ENCODE measurements at places on chromosomes 7 and 10.

DNA sequence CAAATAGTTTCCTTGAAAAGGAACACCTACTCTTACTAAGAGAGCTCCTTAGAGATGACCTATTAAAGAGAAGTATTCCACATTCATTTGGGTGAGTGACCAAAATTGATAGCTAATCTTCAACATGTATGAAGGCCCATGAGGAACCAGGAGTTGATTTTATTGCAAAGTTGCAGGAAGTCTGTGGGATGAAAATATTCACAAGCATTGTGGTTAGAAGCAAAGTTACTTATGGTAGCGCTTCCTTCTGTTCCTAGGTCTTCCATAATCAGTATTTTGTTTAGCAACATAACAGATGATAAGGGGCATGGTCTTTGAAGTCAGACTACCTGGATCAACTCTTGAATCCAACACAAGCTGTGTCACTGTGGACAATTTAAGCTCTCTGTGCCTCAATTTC is 164.5 kb downstream of the DGKB start:
- DNase-seq = no peak

GRCh38 chr7:31362401-31362800 is 21.9 kb upstream of the NEUROD6 start:
- DNase-seq = no peak

DNA sequence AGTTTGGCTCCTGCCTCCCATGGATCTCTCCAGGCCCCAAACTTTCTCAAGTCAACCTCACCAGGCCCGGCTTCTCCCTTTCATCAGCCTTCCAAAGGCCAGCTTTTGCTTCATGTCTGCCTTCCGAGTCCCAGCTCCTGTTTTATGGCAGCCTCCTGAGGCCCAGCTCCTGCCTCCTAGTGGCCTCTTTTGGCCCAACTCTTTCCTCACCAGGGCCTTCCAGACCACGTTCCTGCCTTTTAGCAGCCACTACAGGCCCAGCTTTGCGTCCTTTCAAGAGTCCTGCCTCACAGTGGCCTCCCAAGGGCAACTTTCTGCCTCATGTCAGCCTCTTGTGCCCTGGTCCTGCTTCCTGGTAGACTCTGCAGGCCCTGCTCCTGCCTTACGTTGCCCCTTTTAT is 15.3 kb upstream of the TMEM248 start:
- DNase-seq = no peak

GRCh38 chr7:102291056-102291915 is 4.6 kb downstream of the SH2B2 start:
- DNase-seq = no peak

DNA sequence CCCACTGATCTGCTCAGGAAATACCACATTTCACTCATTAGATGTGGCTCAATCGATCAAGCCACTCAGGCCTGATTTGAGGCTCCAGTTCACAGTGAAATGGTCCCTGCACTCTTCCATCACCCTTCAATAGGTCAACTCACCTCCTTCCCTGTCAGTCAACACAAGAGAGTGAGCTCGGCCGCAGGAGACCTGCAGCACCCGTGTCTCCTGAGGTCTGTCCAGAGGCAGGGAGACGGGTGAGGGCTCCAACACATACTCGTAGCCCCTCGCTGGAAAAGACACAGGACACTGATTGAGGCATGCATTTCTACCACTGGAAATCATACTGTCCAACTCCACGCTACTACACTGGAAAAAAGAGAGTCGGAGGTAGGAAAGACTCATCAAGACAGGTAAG is 7.1 kb downstream of the RCC1L start:
- DNase-seq = no peak

DNA sequence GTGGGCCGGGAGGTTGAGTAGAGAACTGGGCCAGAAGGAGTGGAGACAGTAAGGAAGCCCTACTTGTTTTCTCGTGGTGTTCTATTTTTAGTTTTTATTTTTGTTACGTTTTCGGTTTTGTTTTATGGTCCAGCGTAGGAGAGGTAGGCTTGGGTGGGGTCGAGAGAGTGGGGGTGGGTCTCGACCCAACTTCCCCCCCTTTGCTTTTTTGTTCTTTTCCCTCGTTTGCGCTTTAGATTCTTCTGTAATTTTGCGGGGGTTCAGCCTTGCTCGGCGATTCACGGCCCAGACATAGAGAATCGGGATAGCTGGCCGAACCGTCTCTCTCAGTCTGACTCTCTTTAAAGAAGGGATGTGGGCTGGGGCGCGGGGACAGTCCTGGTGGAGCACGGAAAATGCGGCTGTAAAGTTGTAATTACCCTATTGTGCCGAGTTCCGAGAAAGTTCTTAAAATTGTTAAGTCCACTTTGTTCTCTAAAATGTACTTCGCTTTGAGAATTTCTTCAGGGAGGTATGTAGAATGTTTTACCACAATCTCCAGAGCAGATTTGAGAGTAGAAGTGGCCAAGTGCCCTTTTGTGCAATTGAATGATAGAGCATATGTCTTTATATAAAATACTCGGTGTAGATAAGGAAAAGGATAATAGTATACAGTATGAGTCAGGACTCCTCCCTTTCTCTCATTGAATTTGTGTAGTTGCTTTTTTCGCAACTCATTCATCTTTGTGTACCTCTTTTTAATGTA is 816 bp downstream of the DMTF1 start:
- DNase-seq = no peak

- no peak for DNase-seq
Observed at GRCh38 chr10:14050598-14050997, 280.1 kb downstream of the FRMD4A start.

- no peak for DNase-seq
Observed at GRCh38 chr10:106436123-106436715, 728.3 kb downstream of the SORCS1 start.

- no peak for DNase-seq
Observed at GRCh38 chr10:100781145-100781665, 35.8 kb downstream of the PAX2 start.

GRCh38 chr7:98000356-98000755 is 10.4 kb upstream of the OCM2 start:
- DNase-seq = no peak

DNA sequence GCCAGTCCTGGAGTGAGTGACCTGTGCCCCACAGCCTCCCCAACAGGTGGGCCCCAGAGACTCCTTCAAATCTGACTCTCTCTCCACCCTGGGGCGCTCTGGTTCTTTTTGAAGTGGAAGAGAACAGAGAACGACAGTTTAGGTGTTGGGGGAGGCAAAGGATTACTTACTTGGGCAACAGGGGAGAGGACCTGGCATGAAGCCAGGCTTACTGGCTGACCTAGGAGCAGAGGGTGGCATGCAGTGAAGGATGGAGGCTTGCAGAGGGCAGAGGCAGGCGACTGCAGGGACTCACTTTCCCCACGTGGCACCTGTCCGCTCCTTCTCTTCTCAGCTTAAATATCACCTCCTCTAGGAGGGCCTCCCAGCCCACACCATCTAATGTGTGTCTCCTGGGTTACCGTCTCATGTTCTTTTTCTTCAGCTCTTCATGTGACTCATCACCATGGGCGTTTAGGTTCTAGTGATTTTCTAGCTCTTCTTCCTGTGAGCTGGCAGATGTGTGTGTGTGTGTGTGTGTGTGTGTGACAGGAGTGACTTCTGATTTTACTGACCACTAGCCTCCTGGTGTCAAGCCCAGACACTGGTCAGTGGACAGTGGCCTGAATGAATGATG is 15.5 kb downstream of the LZTS2 start:
- no peak for DNase-seq

All from NCI-H1417 treated with DMSO at 0.1 percent for 48 hours (cell line).